ENCODE measurements at places on chromosomes 5 and 9. TPM values are rescaled to one million over a fixed set of nuclear protein-coding genes. Genes with fewer than 3 reads are reported as not detected.

GRCh38 chr9:110821064-110821463, 152.5 kb downstream of the MUSK start:
- DNase-seq: no peak

The STPG3 gene
- 0.59 TPM for total RNA-seq

- DNase-seq: no peak
These were observed 38.4 kb downstream of the SLC12A7 start for GRCh38 chr5:1073239-1074102.

DNA sequence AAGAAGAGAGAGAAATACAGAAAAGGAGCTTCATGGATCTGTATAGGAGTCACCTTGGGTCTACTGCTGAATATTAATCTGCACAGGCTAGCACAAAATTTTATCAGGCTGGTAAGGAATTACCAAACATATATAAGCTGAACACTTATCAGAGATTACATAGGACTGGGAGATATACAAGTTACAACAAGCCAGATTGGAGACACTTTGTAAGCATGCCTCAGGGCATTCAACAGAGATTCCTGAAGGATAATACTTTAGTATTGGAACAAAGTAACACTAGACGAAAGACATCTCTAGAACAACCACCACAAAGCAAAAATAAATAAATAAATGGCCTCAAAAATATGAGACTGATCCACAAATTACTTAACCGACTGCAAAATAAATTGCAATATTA, 197.8 kb downstream of the ANXA1 start:
- no peak for DNase-seq

The PCDHB11 gene
- total RNA-seq: 1.8 TPM

GRCh38 chr9:122510502-122510901, at the start of gene OR1J2:
TSS of gene OR1J2 (plus strand) at chr9:122510802. CDS start at chr9:122510802, 0 bp downstream.
- DNase-seq: no peak

The CRHBP gene
- total RNA-seq: 1.8 TPM

The ABCA2 gene
- total RNA-seq: 30.0 TPM

DNA sequence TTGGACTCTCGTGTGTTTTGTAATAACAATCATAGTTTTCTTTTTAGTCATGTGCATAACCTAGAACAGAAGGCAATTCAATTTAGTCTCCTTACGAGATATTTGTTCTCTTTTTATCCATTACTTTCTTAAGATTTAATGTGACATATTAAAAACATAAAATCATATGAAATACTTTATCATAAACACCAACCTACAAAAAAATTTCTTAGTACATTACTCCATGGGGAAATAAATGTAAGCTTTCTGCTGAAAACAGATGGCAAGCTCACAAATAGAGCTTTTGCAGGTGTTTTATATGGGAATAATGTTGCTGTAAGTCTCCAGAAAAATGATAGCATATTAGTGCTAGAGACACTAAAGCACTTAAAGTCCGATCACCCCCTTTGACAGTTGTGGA, 1035.2 kb upstream of the ARRDC3 start:
- no peak for DNase-seq

DNA sequence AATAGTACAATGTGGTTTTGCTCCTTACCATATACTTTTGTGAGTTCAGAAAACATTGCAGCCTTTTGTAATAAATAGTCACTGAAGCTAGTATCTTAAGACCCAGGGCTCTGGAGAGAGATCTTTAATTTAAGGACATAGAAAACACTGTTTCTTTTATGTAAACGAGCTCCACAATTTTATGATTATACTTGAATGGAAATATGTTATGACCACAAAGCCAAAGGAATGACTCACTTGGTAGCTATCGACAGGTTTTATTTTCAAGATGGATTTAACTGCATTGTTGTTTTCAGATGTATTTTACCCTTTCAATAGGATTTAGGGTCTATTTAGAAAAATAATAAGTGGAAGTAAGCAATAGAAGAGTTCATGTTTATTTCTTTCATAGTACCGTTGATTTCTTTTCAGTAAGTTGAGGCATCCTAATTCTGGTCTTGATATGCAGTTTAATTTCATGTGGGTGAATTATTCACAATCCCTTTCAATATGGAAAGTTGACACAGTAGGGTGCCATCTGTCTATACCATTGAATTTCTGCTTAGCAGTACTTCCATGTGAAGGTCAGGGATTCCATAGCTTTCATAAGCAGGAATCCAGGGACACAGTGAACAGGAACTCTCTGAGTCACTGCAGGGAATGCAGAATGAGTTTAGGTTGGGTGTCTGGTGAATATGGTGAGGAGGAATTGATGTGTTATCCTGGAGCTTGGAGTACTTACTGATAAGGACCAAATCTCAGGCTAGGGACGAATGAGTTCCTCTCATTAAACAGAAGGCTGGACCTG, 157.6 kb downstream of the CD180 start:
- no peak for DNase-seq

- no peak for DNase-seq
These were observed 741.0 kb upstream of the RIOK2 start for GRCh38 chr5:97923997-97924396.

DNA sequence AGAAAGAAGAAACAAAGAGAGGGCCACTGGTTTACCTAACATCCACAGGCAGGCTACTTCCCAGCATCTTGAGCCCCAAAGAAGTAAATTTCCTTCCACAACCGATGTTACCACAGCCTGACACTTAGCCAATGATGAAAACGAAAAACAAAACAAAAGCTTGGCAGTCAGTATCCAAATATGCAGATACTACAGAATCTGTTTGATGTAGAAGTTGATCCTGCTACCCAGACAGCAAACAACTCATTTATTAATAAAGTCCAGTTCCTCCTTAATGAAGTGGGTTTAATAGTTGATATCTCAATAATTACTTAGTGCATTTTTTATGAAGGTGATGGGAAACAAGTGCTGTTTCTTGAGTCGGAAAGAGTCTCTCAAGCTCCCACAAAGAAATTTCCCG, 67.1 kb upstream of the GABRP start:
- no peak for DNase-seq

The RNF183 gene
- total RNA-seq: not detected

DNA sequence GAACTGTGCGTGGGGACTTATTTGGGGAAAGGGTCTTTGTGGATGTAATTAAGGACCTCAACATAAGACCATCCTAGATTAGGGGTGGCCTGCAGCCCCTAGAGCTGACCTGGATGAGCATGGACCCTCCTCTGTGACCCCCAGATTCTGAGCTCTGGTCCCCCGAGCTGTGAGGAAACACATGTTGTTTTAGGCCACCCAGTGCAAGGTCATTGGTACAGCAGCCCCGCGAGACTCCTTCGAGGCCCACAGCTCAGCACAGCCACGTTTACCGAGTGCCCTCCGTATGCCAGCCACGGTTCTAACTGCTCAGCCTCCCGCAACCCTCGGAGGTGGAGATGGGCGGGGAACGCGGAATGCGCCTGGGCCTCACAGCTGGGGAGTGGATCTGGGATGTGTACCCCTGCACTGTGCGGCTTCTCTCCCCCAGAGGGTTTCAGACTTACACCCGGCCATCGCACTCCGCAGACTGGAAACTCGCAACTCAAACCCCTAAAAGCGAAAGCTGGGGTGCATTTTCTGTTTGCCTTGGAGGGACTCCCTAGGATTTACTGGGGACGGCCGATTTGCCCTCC, 4.5 kb upstream of the GPSM1 start:
- DNase-seq: no peak

- no peak for DNase-seq
These were observed 138.7 kb upstream of the GRHPR start for GRCh38 chr9:37283730-37284325.

DNA sequence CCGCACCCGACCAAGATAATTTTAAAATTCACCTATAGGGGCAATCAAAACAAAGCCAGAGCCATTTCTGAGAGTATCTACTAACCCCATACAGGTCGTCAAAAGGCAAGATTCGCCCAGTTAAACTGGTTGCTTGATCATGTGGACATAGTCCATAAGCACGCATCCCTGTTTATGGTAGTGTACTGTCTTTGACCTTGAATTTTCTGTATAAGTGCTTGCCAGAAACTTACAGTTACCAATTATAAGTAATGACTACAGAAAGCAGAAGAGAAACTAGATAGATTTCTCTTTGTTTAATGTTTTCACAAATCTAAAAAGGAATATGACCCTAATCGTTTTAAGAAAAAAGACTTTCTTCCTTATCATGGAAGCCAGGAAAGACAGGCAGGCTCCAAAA, 25.6 kb downstream of the SLC31A1 start:
- no peak for DNase-seq

DNA sequence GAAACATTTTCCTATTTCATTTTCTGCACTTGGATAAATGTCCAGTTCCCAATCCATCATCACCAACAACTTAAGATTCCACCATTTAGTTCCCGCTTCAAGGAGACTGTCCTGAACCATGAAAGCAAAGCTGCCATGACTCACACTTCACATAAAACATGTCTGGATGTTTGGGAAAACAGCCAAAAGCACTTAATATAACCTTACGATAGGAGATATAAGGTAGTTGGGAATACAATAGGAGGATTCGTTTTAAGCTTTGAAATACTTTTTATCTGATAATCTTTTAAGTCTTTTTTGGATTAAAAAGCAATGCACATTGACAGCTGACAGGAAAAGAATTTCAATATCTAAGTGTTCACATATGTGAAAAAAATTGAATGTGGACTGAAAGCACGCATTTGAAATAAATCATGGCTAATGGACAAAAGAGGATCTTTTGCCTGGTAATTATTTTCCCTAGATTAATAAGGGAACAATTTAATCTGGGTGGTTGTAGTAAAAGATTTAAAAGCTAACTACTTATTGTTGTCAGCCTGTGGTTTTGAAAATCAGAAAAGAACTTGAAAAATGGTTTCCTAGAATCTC, 17.3 kb upstream of the TGFBI start:
- no peak for DNase-seq

- peak; percentile 48 for DNase-seq
These were observed 339.0 kb upstream of the WWC1 start for GRCh38 chr5:167952278-167952995.

The LHX3 gene
- not detected for total RNA-seq

- DNase-seq: no peak
These were observed 2.8 kb downstream of the LCN15 start for GRCh38 chr9:136761545-136761981.

The PCDHAC1 gene
- 0.65 TPM for total RNA-seq

The SPRY4 gene
- total RNA-seq: 13.3 TPM

- no peak for DNase-seq
These were observed 115.6 kb upstream of the CPEB4 start for GRCh38 chr5:173772384-173773059.

GRCh38 chr5:80736730-80737129, 81.9 kb upstream of the DHFR start:
- DNase-seq: no peak

DNA sequence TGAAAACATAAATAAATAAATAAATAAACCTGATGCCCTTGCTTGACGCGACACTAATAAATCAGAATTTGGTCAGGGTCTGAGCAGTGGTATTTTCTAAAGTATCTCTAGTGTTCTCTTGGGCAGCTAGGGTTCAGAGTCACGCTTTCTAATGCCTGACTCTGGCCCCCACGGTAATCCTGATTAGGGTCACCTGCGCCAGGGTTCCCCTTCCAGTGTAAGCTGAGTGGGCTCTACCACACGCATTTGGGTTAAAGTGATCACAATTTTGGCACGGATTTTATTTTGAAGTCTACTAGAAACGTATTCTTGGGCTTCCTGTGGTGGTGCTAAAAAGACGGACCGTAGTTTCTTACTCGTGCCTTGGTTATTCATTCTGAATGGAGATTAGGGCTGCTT, 651 bp downstream of the TTC1 start:
- DNase-seq: no peak

DNA sequence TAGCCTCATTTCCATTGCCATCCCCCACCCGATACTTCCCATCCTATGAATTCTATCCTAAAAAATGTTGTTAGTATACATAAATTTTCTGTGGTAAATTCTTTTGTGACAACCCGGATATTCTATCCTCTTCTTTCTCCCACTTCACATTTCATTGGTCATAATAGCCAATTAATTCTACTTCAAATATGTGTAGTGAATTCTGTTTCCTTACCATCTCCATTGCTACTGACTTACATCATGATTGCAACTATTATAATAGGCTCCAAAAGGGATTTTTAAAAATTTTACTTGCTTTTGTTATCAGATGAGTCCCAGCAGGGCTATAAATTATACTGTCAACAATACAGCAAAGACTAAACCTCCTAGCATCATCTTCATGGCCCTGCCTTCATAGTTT, 1326.8 kb downstream of the PTPRD start:
- DNase-seq: no peak

DNA sequence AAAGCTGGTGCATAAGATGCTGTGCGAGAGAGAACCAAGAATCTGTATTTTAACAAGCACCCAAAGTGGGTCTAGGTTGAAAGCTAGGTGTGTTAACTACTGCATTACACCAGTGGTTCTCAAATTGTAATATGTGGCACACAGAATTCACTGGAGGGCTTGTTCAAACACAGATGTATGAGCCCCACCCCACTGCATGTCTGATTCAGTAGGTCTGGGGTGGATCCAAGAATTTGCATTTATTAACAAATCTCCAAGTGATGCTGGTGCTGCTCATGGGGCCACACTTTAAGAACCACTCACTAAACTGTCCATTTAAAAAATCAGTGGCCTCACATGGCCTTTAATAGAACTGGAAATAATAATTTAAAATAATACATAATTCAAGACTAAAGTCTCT, 40.4 kb downstream of the LPAR1 start:
- no peak for DNase-seq

- DNase-seq: no peak
These were observed 8.2 kb downstream of the GALNT10 start for GRCh38 chr5:154198611-154199230.

DNA sequence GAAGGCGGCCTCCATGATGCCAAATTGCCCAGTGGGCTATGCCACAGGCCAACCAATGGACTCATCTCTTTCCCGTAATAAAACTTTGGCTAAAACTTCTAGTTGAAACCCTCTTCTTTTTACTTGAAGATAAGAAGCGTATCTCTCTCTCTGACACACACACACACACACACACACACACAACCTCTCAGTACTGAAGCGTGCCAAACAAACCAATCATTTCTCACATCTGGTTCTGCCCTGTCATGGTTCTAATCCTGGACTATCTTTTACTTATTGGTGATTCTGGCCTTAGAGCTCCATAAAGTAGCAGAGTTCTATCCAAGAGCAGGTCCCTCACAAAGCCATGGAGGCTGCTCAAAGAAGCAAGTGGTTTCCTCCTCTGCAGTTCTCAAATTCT, 64.6 kb downstream of the PTCH1 start:
- no peak for DNase-seq

DNA sequence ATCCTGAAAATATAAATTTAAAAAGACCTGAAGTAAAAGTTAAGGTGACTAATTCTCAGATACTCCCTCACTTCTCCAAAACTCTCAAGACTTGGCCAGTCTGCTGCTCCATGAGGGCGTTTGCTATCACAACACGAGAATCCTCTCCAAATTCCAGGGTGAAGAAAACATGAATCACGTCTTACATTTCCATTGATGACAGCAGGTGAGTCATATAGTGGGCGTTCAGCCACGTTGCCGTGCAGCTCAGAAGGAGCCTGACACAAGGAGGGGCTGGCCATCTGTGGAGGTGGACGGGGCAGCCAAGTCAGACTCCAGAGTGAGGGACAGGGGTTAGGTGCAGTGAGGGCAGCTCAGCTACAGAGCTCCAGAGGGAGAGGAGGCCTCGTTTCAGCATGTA, 555.1 kb upstream of the ADAMTS16 start:
- peak; percentile 23 for DNase-seq

Data from left cardiac atrium (tissue), 4 donors.